ENCODE measurements at places on chromosomes 16 and 17.

DNA sequence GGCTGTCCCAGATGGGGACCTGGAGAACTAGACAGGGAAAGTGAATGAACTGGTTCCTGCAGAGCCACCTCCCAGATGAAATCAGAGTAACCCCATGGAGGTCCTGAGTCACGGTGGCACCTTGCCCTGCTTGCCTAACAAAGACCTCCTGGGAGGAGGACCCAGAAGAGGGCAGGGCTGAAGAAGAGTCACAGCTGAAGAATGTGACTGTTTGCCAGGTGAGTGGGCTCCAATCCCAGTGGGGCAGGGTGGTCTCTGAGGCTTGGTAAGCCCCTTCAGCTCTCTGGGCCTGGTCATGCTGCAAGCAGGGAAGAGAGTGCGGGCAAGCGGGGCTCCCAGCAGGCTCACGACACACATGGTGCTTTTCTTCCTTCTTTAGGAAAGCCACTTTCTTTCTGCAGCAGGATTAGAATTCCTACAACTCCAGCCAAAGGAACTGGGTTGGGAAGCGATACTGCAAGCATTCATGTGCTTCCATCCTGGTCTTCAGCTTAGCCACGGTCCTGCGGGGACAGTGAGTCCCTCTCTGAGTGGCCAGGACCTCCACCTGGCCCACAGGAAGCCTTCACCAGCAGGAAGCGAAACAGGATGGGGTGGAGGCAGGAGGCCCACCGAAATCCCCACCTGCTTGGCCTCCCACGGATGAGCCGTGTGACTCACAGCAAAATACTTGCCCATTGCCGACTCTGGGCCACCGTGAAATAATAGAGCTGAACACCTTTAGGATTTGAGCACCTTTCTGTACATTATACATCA is 4.3 kb downstream of the C16orf74 start:
- no peak for DNase-seq

GRCh38 chr17:54950116-54950515 is 18.3 kb downstream of the COX11 start:
- no peak for DNase-seq

DNA sequence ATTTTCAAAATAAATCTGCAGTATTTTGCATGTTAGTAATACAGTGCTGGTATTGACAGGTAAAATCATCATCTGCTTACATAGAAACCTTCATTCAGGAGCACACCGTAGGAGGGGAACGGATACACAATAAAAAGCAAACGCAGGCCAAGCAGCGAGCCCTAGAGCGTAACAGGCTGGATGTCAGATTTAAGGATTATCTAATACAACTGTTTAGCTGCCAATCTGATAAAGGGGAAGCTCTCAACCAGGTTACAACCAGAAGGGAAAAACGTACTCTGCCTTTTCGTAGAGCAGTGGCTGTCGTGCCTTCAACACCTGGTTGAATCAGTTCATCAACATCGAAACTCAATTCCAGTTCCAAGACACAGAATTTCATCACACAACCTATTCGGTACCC is 16.4 kb upstream of the CUEDC1 start:
- DNase-seq: no peak

DNA sequence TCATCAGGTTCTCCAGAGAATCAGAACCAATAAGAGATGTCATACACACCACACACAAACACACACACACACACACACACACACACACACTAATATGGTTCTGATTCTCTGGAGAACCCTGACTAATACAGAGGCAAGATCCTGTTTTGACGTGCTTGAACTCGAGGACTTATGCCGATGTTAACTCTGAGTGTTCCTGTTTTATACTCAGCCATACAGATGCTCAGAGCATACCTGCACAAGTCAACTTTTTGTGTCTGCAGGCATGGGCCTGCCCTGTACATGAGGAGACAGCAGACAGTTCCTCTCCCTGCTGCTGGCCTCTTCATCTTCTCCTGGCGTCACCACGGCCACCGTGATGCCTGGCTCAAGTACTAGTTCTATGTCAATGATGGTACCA is 635.9 kb downstream of the WWOX start:
- DNase-seq: no peak

DNA sequence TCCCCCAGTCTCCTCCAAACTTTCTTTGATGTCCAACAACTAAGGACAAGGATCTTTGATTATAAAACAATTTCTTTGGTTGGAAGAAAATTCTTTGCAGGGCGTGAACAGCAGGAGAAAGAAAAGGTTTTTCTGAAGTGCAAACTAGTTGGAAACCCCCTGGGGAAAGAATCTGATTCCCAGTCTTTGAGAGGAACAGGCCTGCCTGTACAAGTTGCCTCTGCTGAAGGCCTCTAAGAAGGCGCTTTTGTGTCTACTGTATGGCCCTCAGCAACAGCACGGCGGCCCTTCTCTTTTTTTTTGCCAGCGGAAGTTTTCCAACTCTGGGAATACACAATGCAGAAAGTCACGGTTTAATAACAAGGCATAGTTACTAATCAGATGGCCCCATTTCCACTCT is 14.0 kb downstream of the RNF43 start:
- no peak for DNase-seq

DNA sequence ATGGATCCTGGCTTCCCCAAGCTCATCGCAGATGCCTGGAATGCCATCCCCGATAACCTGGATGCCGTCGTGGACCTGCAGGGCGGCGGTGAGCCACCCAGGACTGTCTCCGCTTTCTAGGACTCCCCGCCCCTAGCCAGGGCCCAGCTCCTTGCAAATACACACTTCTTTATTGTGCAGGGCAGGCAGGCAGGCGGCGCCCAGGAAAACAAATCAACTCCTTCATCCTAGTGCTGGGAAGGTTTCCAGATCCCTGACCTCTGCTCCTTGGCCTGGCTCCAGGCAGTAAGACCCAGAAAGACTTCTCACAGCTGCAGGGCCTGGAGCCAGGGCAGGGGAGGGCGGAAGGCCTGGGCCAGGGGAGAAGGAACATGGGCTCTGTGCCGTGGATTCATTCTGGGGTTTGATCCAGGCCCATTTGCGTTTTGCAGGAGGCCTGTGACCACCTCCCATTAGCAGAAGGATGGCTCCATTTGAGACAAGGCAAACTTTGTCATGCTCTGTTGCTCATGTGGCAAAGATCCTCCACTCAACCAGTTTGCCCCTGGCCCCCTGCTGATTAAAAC is 6.0 kb upstream of the LPCAT2 start:
- peak; percentile 95 for DNase-seq

DNA sequence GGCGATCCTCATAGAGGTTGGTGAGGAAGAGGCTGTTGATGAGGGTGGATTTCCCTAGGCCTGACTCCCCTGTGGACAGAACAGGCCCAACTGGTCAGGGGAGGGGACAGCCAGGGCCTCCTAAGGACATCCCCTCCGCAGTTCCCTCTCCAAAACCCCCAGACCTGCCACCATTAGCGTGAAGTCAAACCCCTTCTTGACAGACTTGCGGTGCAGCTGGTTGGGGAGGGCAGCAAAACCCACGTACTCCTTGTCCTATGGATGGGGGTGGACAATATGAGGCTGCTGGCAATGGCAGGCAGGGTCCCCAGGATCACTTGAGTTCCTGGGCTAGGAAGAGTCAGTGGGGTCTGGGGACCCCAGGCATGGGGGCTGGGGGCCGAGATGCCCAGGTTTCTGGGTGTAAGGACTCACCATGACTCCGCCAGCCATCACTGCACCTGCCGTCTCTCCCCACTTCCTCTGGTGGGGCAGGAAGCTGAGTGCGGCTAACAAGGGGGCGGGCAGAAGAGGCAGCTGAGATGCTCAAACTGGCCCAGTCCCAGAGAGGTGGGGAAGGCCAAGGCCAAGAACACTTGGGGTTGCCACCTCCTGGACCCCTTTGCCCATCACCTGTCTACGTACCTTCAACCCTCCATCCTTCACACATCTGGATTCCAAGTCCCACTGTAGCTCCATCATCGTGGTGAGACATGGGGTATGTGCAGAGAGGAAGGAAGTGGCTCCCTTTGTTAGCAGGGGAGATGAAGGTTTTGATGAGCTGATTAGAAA is at the start of gene SEPTIN1:
Gene SEPTIN1, minus strand, starts transcription at position 451 of the 771 bp plus-strand sequence. Its CDS starts 19 bp downstream, at position 432.
- no peak for DNase-seq

DNA sequence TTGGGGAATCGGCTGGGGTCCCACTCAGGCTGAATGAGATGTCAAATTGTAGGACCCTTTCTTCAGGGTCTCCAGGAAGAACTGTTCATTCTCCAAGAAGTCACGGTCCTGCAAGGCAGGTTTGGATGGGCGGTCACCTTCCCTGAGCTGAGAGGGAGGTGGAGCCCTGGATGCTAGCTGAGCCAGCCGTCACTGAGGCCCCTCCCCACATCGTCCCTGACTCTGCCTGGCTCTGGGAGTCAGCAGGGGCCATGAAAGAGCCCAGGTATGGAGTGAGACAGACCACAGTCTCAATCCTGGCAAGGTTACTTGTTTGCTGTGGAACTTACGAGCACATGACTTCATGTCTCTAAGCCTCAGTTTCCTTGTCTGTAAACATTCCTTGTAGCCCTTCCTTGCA is 6.0 kb upstream of the MRPL38 start:
- no peak for DNase-seq

- DNase-seq: no peak
Observed at GRCh38 chr16:88701581-88702370, 4.4 kb downstream of the RNF166 start.

All from anterior cingulate cortex (tissue), 58 donors.